CD4-positive, alpha-beta memory T cell (primary cell): ENCODE measurements at places on chromosomes 2 and 18. TPM values are rescaled to one million over a fixed set of nuclear protein-coding genes. Genes with fewer than 3 reads are reported as not detected.

GRCh38 chr2:167832868-167833287, 414.5 kb downstream of the STK39 start:
- DNase-seq = no peak

- no peak for DNase-seq
Observed at GRCh38 chr2:162126527-162126926, 25.5 kb downstream of the GCG start.

GRCh38 chr2:120684289-120685065, 51.2 kb upstream of the GLI2 start:
- DNase-seq = no peak

GRCh38 chr2:127853671-127854070, 4.3 kb downstream of the POLR2D start:
- DNase-seq = no peak

PPIL3 gene
- 57.7 TPM for total RNA-seq

DNA sequence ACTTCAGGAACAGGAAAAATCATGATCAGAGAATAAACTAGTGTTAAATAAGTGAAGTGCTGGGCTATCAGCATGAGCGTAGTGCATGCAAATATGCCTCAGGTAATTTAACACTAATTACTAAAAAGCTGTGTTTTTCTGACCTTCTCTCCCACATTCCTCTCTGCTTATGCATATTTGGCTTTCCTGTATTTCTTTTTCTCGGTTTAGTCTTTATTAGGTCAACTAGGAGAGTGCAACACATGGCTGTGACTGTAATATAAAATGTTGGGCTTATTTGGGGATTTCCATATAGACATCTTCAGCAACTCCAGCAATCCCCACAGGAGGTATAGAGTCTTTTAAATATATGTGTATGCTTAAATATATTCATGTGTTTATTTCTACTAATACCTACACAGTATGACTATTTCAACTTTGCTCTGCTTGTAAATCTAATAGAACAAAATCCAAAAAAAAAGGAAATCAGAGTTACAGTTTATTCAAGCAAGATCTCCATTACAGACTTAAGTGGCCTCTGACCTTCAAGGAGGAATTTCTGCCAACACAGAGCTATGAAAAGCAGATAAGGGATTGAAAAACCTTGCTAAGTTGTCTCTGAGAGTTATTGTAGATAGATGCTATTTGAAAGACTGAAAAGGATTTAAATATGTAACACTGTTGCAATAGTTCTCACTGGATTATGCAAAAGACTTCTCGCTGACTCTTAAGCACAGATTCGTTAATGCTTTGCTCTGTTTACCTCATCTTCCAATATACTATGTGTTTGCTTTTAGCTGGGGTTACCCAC, 359.5 kb upstream of the RGPD4 start:
- no peak for DNase-seq

GRCh38 chr2:144374163-144374661, 145.7 kb downstream of the ZEB2 start:
- DNase-seq = no peak

CD207 gene
- total RNA-seq = not detected

- no peak for DNase-seq
Observed at GRCh38 chr2:66435549-66435875, 587 bp downstream of the MEIS1 start.
